ENCODE measurements at places on chromosomes 2 and 18.

DNA sequence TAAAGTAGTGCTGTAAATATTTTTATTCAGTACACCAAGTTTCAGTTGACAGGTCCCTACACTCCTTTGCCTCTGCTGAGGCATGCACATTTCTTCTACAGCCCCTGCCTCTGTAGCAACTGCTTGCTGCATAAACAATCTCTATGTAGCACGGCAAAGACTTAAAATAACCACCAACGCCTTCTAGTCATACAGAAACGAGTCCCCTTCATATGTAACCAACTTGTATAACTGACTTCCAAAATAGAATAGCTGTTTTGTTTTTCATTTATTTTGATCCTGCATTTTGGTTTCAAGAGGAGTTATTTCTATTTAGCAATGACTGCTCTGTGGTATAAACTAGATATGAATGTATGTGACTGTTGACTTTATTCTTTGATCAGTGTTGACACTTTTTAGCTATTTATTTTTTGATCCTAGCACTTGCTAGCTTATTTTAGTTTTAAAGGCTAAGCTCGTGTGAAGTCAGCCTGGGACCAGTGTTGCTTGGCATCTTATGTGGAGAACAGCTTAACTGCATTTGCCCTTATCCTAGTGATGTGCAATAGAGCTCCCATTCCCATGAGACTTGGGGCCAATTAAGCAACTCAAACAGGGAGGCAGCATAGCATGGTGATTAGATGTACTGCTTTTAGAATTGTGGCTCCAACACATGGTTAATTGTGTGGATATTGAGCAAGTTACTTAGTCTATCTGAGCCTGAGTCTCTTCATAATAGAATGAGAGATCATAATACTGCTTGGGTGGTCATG lies 79.6 kb downstream of the HRH4 start:
- no peaks in the 10 kb centered on the region for H3K36me3 ChIP-seq
- peaks cover 22% of the 10 kb centered on the region for H3K27me3 ChIP-seq
- DNase-seq: no peak
- H3K4me1 ChIP-seq: no peaks in the 10 kb centered on the region
- no peak overlapping the region for H3K4me3 ChIP-seq

- no peak for DNase-seq
- no peak overlapping the region for H3K4me3 ChIP-seq
- H3K27me3 ChIP-seq: no peaks in the 10 kb centered on the region
- no peaks in the 10 kb centered on the region for H3K36me3 ChIP-seq
These were observed 73.9 kb downstream of the NDUFA10 start for GRCh38 chr2:239951129-239951734.

- H3K27ac ChIP-seq: no peak overlapping the region
- no peak overlapping the region for H3K4me3 ChIP-seq
- H3K4me1 ChIP-seq: no peaks in the 10 kb centered on the region
- H3K36me3 ChIP-seq: no peaks in the 10 kb centered on the region
- DNase-seq: no peak
- no peaks in the 10 kb centered on the region for H3K27me3 ChIP-seq
These were observed 16.5 kb upstream of the SERPINB7 start for GRCh38 chr18:63758615-63759240.

DNA sequence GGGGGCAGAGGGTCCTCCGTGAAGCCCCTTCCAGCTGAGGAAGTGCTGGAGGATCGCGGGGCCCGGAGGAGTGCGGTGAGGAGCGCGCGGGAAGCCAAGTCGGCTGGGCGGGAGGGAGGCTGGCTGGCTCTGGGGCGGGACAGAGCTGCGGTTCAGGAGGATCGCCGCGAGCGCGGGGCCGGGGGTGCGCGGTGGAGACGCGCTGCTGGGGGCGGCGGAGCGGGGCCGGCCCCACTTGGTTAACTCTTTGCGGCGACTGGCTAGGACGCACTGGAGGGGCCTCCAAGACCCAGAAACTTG lies 464 bp downstream of the CYBRD1 start:
- H3K27me3 ChIP-seq: no peaks in the 10 kb centered on the region
- no peaks in the 10 kb centered on the region for H3K36me3 ChIP-seq
- peak; percentile 31 for DNase-seq

DNA sequence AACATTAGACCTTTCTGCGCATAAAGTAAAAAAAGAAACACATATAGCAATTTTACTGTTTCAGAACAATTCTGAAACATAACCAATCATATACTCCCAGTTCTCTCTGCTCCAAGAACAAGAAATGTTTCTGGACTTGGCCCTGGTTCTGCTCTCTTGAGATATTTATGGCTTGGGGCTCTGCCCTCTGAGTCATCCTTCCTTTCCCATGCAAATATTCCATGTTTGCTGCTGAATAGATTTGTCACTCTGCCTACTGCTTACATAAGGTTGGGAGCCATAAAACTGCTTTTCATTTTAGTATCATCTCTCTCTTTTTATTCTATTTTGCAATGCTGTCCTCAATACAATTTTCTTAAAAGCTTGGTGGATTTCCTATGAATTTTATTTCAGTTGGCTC lies 499.6 kb upstream of the ACVR2A start:
- H3K4me1 ChIP-seq: no peaks in the 10 kb centered on the region
- no peak overlapping the region for H3K27ac ChIP-seq
- no peak for DNase-seq

DNA sequence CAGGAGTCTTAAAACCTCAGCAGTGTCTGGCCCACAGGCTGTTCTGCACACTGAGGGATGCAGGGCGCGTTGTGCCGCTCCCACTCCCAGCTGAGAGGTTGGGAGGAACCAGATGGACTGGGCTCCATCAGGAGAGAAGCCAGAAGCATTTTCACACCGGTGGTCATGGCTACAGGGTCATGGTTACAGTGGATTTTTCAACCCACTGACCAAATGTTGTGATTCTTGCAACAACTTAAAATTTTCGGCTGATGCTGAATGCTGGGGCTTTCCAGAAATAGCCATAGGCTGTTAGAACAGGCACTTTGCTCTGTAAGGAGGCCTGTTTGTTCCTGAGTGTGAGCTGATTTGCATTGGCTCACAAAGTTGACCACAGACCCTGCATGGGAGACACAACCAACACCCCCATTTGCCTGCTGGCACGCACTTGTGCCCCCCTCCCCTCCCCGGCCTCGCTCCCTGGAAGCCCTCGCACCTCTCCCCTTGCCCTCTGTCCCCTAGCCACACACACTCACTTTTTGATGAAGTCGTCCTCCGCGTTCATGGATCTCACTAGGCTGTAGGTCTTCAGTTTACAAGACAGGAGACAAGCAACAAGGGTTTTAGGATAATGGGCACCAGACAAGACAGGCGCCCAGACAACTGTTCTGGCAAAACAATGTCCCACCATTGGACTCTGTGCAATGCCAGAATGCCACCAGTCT lies 3.4 kb downstream of the LPIN1 start:
- H3K4me1 ChIP-seq: peaks cover 89% of the 10 kb centered on the region
- no peaks in the 10 kb centered on the region for H3K36me3 ChIP-seq
- H3K4me3 ChIP-seq: no peak overlapping the region

DNA sequence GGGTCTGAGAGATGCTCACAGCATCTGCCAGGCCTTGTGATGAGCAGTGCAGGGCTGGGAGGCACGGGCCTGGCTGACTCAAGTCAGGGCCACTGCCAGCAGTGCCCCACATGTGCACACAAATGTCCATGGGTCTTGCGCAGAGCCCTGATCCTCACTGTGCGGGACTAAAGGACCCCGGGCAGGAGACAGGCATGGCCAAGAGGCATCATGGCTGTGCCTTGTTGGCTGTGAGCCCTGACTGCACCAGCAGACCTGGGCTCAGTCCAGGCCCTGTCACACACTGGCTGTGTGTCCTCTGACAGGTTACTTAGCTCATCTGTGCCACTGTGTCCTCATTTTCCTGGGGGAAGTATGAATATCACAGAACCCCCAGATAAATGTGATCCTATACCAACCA lies 4.0 kb downstream of the KCNIP3 start:
- H3K4me3 ChIP-seq: no peak overlapping the region
- no peak for DNase-seq
- peaks cover 3% of the 10 kb centered on the region for H3K27me3 ChIP-seq
- H3K4me1 ChIP-seq: peaks cover 16% of the 10 kb centered on the region

DNA sequence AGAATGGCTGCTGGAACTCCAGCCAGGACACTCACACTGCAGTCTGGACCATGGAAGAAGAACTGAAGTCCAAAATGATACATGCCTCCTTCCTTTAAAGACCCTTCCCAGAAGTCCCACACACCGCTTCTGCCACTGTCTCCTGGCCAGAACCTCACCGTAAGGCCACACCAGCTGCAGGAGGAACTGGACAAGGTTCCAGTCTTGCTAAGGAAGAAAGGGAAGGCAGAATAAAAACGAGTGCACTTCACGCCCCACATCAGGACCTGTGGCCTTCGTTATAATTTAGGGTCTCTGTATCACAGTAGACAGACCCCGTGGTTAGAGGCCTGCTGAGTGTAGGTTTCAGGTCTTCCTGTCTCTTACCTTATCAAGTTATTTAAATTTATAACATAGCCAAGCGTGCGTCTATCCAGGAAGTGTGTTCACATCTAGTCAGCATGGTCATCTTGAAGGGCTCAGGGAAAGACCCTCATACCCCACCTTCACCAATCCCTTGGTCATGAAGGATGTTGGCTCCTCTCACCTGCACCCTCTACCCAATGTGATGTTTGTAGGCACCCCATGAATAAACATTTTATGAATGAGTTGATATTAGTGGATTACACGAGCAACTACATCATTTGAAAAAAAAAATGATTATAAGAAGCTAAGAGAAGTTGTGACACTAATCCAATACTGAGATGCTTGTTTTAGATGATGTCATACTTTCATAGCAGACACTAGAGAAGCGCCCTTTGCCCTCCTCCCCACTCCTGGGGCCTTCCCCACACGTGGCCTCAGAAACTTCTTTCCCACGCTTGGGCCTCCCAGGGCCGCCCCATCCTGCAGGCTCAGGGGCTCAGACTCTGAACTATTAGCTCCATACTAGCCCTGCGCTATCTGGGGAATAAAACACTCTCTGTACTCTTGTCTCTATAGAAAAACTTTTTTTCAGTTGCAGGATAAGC lies 157.6 kb downstream of the FAM210A start:
- H3K4me1 ChIP-seq: no peaks in the 10 kb centered on the region
- H3K27ac ChIP-seq: no peak overlapping the region
- no peak for DNase-seq
- no peak overlapping the region for H3K4me3 ChIP-seq

GRCh38 chr2:61658841-61659780 lies 121.0 kb upstream of the XPO1 start:
- no peaks in the 10 kb centered on the region for H3K27me3 ChIP-seq
- peaks cover 10% of the 10 kb centered on the region for H3K4me1 ChIP-seq
- DNase-seq: peak; percentile 74
- H3K27ac ChIP-seq: peak overlapping the region; percentile 18

GRCh38 chr2:16708173-16708572 lies 42.5 kb upstream of the CYRIA start:
- no peak overlapping the region for H3K27ac ChIP-seq
- no peaks in the 10 kb centered on the region for H3K4me1 ChIP-seq
- no peak for DNase-seq
- H3K4me3 ChIP-seq: no peak overlapping the region
- H3K27me3 ChIP-seq: no peaks in the 10 kb centered on the region
- H3K36me3 ChIP-seq: no peaks in the 10 kb centered on the region

GRCh38 chr2:71460595-71461303 lies 7.4 kb downstream of the DYSF start:
- no peak for DNase-seq
- H3K4me1 ChIP-seq: peaks cover 51% of the 10 kb centered on the region
- H3K27ac ChIP-seq: no peak overlapping the region
- H3K27me3 ChIP-seq: no peaks in the 10 kb centered on the region

DNA sequence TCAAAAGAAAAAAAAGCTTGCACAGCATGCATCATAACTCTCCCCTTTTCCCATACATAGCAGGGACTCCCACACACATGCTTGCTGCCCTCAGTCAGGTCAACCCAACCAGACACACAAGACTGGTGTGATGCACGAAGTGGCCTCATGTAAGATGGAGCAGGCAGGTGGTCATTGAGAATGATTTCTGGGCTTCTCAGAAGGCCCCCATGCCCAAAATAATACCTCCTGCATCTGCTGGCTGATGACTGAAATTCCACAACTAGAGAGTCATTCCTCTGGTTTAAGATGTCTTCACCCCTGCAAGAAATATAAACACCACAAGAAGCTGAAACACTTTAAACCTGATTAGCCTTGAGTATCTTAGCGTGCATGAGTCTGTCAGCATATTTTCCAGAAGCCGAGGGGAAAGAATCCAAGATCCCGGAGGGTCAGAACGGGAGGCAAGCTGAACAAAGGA lies 131.1 kb downstream of the AFF3 start:
- DNase-seq: no peak
- H3K27ac ChIP-seq: no peak overlapping the region
- no peaks in the 10 kb centered on the region for H3K36me3 ChIP-seq

DNA sequence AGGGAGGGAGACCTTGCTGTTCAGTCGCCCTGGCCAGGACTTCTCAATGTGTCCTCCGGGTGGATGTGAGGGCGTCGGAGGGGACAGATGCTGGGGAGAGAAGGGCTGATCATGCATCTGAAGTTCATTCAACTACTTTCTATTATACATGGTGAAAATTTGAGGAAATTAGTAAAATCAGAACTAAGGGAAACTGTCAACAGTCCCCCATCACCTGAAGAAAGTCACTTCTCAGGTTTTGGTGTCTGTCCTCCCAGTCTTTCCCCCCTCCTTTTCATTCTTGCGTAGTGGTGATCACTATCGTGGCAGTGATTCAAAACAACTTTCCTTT lies 17.4 kb upstream of the ACKR3 start:
- H3K36me3 ChIP-seq: no peaks in the 10 kb centered on the region
- H3K27ac ChIP-seq: no peak overlapping the region
- no peak for DNase-seq

GRCh38 chr2:179525340-179525739 lies 260.7 kb upstream of the SESTD1 start:
- no peaks in the 10 kb centered on the region for H3K4me1 ChIP-seq
- H3K27me3 ChIP-seq: no peaks in the 10 kb centered on the region

DNA sequence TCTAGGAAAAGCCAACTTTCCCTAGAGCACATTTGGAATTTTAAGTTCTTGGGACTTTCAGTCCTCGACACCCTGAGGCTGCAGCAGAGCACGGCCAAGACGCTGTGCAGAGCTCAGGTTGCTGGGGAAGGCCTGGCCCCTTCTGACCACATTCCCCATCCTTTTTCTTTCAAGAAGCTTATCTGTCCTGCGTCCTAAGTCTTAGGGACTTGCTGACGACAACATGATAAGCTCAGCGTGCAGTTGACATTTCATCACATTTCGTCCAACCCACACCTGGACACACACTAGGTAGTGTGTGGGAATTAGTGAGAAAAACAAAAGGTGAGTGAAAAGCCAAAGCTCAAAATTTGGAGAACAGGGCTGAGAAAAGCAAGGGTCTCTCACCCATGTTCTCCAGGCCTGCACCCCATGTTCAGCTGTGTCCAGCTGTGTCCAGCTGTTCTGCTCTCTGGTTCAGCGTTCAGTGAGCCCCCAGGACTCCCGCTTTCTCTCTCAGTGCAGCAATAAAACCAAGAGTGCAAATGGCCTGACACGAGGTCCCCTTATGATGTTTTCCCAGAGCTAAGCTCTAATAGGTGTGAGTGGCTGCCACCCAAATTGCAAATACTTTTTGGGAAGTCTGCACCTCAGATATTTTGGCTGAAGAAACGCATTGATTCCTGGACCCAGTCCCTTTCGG lies 101.9 kb downstream of the RGPD3 start:
- peaks cover 8% of the 10 kb centered on the region for H3K27me3 ChIP-seq
- H3K4me3 ChIP-seq: no peak overlapping the region
- DNase-seq: no peak
- no peaks in the 10 kb centered on the region for H3K36me3 ChIP-seq
- no peak overlapping the region for H3K27ac ChIP-seq
